A673 (cell line): ENCODE measurements at places on chromosomes 6 and 20.

DNA sequence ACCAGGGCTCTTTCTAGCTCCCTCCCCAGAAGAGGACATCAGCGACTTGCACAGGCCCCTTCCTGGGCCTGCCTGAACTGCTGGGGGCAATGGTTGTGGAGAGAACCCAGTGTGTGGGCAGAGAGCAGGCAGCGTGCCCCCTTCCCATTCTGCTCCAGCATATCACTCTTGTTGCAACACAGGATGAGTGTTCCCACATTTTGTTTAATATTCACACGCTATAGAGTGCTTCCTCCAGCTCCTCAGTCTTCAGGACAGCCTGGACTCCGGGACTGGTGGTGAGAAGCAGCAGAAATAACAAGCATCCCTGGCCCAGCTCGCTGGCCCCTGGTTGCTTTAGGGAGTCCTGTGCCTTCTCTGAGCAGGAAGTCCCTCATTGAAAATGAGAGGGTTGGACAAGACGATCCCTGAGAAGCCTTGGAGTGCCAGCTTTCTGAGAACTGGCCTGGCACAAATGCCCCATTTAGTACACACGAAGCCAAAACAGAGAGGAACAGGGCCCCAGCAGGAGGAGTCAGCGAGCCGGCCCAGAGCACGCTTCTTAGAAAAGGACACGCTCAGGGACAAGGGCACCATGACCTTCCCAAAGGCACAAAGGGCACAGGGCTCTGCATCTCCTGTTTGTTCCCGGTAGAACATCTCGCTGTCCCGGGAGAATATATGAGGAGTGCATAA lies 84.2 kb upstream of the FOXC1 start:
- DNase-seq: no peak

DNA sequence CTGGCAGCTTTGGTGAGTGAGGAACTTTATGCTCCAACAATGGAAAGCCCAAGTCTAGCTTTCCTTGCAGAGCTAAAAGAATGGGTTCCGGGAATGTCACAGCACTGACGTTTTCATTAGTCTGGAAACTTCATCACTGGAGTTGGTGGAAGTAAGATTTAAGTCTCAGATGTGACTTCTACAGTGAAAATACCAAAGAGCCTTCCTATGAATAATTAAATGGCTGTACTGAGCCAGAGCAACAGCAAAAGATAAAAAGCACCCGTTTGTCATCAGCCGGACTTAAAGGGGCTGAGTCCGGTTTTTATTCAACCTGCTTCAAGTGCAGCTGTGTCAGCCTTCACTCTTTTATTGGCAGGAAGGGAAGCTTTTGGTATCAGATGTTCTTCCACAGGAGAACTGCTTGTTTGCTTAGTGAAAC lies 46.5 kb upstream of the SHLD1 start:
- DNase-seq: no peak

DNA sequence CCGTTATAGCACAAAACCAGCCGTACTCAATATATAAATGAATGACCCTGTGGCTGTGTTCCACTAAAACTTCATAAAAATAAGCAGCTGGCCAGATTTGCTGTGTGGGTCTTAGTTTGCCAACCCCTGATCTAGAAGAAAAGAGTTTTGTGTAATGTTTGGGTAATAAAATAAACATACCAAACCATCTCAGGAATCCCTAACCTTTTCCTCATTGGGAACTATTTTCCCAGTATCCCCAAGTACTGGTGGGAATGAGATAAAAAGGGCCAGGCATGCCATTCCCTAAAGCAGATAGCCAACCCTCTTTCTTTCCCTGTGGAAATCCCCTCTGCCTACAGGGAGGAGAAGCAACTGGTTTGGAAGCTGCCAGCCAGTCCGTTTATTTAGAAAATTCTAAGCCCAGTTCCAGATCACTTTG lies 169.1 kb upstream of the AKAP12 start:
- DNase-seq: no peak

GRCh38 chr20:63087872-63088680 lies 81.3 kb upstream of the BHLHE23 start:
- no peak for DNase-seq

DNA sequence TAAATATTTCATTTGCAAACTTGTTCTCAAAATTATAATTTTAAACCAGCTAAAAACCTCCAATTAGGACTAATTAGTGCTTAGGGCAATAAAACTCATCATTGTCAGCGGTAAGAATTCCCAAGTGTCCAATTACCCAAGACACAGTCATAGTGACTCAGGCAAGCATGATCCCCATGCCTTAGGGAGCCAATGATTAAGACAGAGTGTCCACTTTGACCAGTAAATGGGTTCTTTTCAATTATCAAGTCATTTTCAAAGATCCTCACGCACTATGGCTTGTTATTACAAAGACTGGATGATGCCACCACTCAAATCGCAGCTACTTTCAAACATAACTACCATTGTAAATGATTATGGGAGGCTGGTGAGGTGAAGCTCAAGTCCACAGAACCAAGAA lies 114.0 kb downstream of the BFSP1 start:
- no peak for DNase-seq

GRCh38 chr6:161242779-161243693 lies 30.8 kb downstream of the AGPAT4 start:
- DNase-seq: no peak

DNA sequence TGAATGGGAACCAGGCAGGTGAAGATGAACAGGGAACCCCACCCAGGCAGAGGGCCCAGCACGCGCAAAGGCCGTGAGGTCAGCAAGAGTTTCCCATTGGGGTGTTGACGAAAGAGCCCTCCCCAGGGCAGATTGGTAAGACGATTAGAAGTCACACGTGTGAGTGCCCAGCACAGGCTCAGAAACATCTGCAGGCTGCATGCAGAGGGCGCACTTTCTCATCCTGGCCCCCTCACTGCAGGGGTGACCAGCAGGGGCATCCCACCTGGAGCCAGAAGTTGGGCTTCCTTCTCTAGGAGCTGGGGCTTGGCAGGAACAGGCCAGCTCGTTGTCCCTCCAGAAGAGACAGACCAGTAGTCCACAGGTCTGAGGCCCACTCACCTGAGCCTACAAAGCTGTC lies 38.4 kb downstream of the VSTM2L start:
- no peak for DNase-seq

- DNase-seq: peak; percentile 40
Observed at GRCh38 chr6:134706153-134706552, 243.7 kb downstream of the ALDH8A1 start.

GRCh38 chr20:1847780-1848179 lies 47.4 kb upstream of the SIRPA start:
- DNase-seq: no peak

DNA sequence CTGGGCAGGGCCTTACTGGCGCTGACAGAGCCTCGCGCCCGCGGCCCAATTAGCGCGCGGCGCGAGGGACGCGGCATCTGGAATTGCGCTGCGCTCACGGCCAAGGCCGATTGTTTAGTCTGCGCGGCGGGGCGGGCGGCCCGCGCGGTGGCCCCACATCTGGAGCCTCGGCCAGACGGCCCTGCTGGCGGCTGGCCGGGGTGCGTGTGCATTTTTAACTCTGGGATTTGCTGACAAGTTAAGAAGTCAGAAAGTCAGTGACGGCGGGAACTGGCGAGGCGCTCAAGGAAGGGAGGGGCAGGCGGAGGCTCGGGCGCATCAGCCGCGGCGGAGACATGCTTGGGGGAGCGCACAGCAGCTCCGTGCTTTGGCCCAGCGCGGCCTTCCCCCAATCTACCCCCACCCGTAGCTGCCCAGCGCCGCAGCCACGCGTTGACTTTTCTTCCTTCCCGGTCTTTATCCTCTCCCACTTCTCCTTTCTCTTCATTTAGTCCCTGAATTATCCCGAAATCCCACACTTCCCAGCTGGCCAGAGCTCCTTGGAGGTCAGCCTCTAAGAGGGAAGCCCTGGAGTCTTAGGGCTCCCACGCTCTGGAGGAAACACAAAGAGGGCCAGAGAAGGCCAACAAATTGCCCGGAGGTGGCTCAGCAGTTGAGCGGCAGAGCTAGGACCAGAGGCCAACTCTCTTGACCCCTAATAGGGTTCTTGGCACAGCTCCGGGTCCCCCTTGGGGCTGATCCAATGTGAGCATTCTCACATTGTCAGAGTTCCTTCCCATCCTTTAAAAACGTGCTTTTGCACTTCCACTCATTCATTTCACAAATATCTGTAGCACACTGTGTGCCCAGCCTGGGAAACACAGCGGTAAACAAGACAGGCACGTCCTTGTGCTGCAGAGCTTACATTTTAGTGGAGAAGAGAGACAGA lies 40.8 kb upstream of the FOXP4 start:
- peak; percentile 45 for DNase-seq

DNA sequence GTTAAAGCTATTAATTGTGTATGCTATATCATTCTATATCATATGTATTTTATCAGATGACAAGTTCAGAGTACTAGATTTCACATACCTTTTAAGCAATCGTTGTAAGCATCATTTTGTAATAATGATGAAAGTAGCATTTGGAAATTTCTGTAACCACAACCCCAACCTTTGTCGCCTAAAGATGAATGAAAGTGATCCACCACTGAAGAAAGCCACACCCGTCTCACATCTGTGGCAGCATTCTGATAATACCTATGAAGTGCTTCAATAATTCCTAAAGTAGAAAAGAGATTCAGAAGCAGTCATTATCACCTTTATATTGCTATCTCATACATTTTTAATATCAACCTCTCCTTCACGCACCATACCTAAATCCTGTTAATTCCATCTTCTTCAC lies 16.6 kb downstream of the ZUP1 start:
- DNase-seq: no peak

- peak; percentile 93 for DNase-seq
Observed at GRCh38 chr6:151004383-151005024, 139.0 kb downstream of the MTHFD1L start.

- no peak for DNase-seq
Observed at GRCh38 chr6:104949206-104949605, 7.7 kb upstream of the LIN28B start.

GRCh38 chr6:155227046-155227445 lies 36.8 kb upstream of the CLDN20 start:
- no peak for DNase-seq

DNA sequence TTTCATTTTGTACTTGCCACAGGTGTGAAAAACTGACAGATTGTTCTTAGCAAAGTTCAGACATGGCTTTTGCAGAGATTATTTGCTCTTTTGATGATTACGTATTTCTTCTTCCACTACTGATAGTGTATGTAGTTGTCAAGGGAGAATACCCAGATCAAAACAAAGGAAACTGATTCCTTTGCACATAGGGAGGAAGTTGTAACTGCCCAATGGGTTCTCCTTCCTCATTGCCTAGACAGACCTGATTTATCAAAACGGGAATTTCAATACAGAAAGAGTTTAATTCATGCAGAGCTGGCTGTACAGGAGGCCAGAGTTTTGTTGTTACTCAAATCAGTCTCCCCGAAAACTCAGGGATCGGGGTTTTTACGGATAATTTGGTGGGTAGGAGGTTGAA lies 214.7 kb downstream of the BCAS1 start:
- DNase-seq: no peak

GRCh38 chr6:151196555-151196954 lies 43.2 kb upstream of the AKAP12 start:
- DNase-seq: no peak

GRCh38 chr6:117530467-117531242 lies 48.2 kb downstream of the DCBLD1 start:
- no peak for DNase-seq

DNA sequence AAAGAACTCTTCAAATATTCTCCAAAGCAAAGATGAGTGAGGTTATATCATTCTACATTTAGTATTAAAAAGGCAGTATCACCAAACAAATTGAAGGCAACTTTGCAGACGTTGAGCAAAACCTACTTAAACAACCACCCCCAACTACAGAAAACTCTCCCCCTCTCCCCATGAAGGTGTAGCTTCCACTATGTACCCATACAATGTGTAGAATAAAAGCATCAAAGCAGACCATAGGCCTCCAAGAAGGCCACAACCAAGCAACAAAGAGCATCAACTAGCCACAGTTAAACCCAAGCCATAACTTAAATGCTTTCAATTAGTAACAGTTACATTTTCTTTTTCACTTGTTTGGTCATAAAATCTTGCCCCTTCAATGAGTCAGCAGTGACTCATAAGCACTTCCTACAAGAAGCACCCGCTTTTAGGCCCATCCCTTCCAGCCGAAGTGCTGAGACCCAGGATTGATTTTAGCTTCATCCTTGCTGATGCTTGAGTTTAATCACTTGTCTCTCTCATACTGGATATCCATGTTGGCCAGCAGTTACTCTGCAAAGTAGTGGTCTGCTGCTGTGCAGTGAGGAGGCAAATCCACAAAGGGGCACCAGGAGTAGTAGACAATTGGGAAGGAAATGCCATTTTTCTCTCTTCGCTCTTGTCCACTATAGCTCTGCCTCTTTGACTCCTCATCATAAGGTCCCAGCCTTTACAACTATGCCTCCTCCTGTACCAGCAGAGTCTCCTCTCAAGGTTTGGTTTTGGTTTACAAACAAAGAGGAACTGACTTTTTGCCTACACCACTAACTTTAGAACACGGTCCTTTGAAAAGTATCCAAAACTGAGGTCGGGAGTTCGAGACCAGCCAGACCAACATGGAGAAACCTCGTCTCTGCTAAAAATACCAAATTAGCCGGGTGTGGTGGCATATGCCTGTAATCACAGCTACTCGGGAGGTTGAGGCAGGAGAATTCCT lies 8.4 kb upstream of the NUP153 start:
- DNase-seq: peak; percentile 88

DNA sequence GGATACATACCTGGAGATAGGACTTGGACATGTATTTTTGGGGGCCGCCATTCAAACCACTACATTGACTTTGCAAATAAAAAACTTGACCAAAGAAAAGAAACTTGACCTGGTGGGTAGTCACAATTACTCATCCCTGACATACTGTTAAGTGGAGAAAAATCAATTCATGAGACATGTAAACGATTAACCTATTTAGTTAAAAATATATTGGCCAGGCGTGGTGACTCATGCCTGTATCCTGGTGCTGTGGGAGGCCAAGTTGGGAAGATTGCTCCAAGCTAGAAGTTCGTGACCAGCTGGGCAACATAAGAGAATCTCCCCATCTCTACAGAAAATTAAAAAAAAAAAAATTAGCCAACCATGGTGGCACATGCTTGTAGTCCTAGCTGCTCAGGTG lies 2.5 kb upstream of the SRSF12 start:
- DNase-seq: no peak

GRCh38 chr6:26123675-26123946 lies 36.4 kb downstream of the HFE start:
- DNase-seq: no peak

- no peak for DNase-seq
Observed at GRCh38 chr6:8155259-8156012, 53.1 kb upstream of the EEF1E1 start.

DNA sequence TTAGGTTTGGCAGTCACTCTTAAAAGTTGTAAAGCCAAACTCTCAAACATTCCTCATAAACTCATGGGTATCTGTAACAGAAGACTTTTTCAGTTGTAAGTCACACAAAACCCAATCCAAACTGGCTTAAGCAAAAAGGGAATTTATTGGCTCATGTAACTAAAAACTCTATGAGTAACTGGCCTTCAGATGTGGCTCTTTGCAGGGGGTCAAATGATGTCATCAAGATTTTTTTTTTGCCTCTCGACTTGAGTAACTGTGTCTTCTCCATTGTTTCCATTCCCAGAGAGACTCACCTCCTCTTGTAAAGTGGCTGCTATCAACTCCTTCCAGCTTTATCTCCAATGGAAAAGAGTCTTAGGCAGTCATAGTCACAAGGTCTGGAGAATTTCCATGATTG lies 645.0 kb downstream of the DHX35 start:
- no peak for DNase-seq

- no peak for DNase-seq
Observed at GRCh38 chr20:21179757-21180156, 53.9 kb downstream of the KIZ start.
